ENCODE measurements at places on chromosomes 12 and 14.

- no peak for DNase-seq
Observed at GRCh38 chr12:6181583-6182278, 18.5 kb upstream of the CD9 start.

DNA sequence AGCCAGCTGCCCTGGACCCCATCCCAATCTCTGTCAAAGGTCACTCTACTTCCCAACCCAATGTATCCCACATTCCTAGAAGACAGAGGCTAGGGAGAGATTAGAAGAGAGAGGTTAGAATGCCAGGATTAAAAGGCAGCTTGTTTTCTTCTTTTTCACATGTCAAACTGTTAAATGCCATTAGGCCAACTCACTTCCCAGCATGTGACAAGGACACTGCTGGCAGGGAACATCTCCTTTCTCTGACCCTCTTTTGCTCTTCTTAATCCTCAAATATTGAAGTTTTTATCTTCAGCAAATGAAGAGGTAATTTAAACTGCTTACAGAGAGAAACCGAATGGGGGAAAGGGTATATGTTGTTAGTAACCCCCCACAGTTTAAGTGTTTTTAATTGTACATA lies 89.1 kb downstream of the BBS10 start:
- DNase-seq = no peak

- DNase-seq = no peak
Observed at GRCh38 chr12:116969615-116970585, 59.1 kb downstream of the FBXW8 start.

GRCh38 chr14:105891631-105892452 lies 365.5 kb downstream of the TMEM121 start:
- DNase-seq = no peak

DNA sequence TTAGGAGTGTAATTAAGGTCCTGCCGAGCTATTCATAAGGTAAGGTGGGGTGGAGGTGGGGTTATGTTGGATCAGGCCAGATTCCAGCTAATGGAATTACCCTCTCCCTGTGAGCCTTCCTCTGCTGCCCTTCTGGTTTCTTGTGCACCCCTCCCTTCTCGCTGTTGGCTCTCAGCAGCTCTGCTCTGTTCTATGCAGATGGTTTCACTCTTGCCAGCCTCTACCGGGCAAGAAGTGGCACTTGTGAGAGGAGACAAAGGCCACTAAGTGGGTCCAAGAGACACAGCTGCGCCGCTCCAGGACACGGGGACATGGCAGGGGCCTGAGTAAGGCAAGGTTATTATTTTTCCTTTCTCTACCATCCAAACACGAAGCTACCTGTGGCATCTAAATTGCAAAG lies 334.4 kb downstream of the EMP1 start:
- DNase-seq = no peak

DNA sequence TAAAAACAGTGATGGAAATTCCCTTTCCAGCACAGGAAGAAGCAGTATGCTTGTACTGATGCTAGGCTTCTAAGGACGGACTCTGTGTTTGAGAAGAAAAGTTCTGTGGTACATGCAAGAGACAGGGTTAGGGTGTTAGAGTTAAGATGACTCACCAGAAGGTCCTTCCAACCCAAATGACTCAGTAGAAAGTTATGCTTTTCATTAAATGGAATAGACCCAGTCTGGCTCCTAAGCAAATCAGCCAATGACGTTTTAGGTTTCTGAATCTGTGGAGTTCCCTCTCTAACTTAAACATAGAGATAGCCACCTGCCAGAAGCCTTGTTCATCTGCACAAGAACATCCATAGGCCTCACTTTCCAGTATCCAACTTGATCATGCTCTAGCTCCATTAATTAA lies 5.7 kb downstream of the PTHLH start:
- DNase-seq = no peak

- DNase-seq = no peak
Observed at GRCh38 chr12:42705863-42706262, 116.3 kb upstream of the PRICKLE1 start.

DNA sequence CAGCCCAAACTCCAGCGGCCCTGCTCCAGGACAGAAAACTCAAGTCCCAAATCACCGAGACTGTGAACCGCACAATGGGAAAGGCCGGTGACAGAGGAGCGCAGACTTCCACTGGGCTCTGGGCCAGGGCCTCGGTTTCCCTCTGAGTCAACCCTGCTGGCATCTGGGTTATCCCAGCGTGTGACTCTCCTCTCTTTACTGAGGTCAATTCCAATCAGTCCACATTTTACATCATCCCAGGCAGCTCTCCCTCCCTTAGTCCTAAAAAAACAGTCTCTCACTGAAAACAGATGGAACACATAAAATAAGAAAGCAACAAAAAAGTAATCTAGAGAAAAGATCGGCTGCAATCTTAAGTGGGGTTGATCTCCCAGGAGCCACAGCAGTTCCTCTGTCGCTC lies 36.9 kb downstream of the ITPK1 start:
- DNase-seq = no peak

- DNase-seq = no peak
Observed at GRCh38 chr12:3935078-3935477, 61.9 kb upstream of the PARP11 start.

GRCh38 chr12:108989376-108989775 lies 31.5 kb downstream of the SVOP start:
- no peak for DNase-seq

DNA sequence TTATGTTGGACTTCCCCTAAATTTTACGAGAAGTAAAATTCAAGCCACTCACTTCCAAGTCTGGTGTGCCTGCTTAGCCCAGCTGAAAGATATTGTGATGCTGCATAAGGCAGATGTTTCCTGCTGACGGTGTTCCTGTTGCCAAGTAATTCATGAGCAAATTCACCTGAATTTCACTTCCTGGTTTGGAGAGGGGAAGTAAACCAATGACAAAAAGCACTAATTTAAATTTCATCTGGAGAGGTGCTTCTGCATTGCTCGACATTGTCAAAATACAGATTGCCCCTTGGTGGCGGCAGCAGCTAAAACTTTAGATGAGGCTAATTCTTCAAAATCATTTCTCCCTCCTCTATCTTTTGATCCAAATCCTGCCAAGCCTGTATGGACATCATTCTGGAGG lies 281.1 kb downstream of the AACS start:
- DNase-seq = no peak

DNA sequence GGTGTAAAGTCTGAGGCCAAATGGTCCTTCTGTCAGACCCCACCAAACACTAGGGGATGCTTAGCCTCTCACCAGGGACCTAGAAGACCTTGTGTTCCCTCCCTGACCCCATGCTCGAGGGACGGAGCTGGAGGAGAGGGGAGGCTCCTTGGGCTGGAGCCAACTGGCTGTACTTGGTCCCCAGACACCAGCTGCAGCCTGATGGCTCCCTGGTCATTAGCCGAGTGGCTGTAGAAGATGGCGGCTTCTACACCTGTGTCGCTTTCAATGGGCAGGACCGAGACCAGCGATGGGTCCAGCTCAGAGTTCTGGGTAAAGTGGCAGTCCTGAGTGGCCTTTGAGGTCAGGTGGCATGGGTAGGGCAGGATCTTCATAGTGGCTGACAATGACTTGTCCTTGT lies 29.0 kb downstream of the PAPLN start:
- DNase-seq = no peak

DNA sequence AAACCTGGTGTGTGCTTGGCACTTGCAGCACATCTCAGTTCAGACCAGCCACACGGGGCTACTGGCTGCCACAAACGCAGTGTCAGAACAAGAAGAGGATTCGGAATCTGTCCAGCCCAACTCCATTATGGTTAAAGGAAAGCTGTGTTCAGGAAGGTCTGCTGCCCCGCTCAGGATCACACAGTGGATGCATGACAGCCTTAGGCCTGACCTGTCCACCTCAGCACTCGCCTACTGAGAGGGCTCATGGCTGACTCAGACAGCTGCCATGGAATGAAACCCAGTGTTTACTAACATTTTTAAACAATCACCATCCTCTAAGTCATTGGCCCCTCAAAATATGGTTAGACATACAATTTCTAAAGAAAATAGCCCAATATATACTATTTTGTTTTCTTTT lies 5.6 kb upstream of the NIN start:
- no peak for DNase-seq

DNA sequence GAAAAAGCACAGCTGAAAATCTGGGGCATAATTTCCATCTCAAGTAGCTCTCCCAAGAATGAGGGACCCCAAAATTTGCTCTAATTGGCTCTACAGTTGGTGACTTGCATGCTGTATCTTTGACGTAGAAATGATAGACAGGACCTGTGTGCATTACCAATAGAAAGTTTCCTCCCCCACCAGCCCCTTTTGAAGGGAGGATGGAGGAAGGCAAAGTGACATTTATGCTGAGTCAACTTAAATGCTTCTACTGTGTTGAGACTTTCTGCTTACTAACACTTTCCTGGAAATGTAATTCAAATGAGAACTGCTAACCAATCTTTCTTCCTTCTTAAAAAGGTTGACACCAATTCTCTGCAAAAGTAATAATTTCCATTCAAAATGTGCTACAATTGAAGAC lies 31.9 kb downstream of the TSPAN8 start:
- no peak for DNase-seq

DNA sequence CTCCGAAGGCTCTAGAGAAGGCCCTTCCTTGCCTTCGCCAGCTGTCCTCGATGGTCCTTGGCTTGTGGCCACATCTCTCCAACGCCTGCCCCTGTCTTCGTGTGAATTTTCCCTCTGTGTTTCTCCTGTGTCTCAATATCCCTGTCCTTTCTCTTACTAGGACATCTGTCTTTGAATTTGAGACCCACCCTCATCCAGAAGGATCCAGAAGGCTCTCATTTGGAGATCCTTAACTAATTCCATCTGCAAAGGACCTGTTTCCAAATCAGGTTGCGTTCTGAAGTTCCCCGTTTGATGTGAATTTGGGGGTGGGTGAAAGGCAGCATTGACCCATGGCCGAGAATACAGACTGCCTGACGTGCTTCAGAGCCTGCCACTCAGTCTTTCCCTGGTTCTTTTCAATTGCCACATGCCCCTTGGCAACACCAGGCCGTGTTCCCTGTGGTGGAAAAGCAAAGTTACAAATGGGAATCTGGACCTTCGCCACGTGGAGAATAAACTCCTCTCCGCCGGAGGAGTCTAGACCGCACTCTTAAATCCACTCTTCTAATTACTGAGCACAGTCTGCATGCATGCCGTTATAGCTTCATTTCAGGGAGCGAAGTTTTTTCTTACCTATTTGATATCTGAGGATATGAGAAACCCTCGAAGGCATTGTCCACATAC lies 158.8 kb downstream of the TMEM132C start:
- no peak for DNase-seq

- no peak for DNase-seq
Observed at GRCh38 chr14:93629643-93630042, 158.6 kb downstream of the PRIMA1 start.

- DNase-seq = no peak
Observed at GRCh38 chr14:24361326-24361725, 6.7 kb upstream of the NFATC4 start.

GRCh38 chr14:47261350-47261749 lies 414.1 kb downstream of the MDGA2 start:
- no peak for DNase-seq

GRCh38 chr12:92765871-92766270 lies 63.1 kb downstream of the PLEKHG7 start:
- no peak for DNase-seq

- DNase-seq = no peak
Observed at GRCh38 chr12:59733200-59733599, 137.4 kb downstream of the SLC16A7 start.

GRCh38 chr12:58458102-58458501 lies 462.2 kb downstream of the LRIG3 start:
- no peak for DNase-seq

- no peak for DNase-seq
Observed at GRCh38 chr14:82667006-82667405, 1133.4 kb upstream of the SEL1L start.

DNA sequence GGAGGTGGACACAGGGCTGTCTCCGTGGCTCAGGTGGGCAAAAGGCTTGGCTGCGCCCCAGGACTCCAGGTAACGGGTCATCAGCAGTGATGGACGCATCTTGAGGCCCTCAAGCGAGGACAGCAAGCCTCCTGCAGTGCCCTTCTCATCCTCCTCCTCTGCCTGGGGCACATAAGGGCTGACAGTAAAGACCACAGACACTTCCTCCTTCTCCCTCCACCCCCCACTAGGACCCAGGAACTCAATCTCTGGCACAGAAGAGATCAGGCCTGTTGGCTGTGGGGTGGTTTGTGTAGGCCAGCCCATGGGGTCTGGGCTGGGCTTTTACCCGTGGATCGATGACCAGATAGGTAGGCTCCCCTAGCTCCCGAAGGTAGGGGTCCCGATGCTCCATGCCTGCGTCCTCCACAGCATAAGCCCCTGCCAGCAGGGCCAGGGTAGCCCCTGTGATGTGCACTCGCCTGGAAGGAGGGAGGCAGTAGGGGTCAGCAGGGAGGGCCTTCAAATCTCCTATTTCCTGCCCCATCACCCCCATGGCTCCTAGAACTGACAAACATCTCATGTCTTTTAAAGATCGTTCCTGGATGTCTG lies 5.7 kb downstream of the ADCY4 start:
- no peak for DNase-seq

GRCh38 chr12:67681941-67682620 lies 33.5 kb downstream of the DYRK2 start:
- no peak for DNase-seq

DNA sequence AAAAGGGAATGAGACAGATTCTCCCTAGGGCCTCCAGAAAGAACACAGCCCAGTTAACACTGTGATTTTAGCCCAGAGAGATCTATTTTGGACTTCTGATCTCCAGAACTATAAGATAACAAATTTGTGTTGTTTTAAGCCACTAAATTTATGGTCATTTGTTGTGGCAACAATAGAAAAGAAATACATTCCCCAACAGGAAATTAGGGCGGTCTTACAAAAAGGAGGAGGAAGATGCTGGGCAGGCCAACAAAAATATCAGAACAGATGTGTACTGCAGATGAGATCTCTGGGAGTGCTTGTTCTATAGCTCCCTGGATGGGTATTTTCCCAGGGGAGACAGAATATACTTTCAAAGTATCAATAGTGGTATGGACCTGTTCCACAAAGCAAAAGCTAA lies 32.0 kb upstream of the SOCS2 start:
- DNase-seq = no peak

DNA sequence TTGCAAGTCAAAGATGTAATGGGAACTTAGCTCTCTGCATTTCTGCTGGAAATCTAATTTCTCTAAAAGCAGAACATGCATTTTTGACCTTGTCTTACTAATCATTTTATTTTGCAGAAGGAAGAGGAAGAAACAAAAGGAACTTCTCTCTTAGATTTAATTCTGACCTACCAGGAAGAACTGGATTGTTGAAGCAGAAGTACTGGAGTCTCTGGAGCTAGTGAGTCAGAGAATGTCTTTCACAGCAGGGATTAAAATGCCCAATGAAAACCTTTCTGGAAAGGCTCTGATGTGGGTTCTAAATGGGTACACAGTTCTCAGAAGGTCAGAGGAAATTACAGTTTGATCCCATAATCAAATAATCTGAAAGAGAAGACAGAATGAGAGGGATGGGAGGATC lies 70.8 kb upstream of the GNG2 start:
- no peak for DNase-seq

- DNase-seq = no peak
Observed at GRCh38 chr12:47907851-47908454, 3.2 kb upstream of the VDR start.

DNA sequence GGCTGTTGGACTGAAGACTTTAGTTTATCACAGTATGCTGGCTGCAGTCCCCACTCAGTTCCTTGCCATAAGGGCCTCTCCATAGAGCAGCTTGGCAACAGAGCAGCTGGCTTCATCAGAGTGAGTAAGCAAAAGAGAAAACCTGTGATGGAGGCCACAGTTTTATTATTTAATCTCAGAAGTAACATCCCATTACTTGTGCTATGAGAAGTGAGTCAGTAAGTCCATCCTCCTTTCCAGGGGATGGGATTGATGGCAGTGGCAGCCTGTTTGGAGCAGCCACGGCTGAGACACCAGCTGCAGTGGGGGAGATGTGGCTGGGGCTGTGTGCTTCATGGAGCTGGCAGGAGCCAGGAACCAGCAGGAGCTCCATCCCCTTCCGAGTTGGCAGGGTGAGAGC lies 138.5 kb upstream of the SRRM4 start:
- no peak for DNase-seq
